Colonic mucosa (tissue), 4 donors: ENCODE measurements at places on chromosomes 7 and 10. TPM values are rescaled to one million over a fixed set of nuclear protein-coding genes. Genes with fewer than 3 reads are reported as not detected.
A peak's percentile ranks its signal among the peaks of the same experiment; 100 is the strongest.

GRCh38 chr10:36676756-36677430, 448.5 kb upstream of the ANKRD30A start:
- no peaks in the 10 kb centered on the region for H3K4me1 ChIP-seq
- H3K27ac ChIP-seq, result no peak overlapping the region
- no peaks in the 10 kb centered on the region for H3K27me3 ChIP-seq
- no peak overlapping the region for H3K4me3 ChIP-seq
- no peak for DNase-seq
- no peaks in the 10 kb centered on the region for H3K36me3 ChIP-seq

- no peak for DNase-seq
- no peaks in the 10 kb centered on the region for H3K36me3 ChIP-seq
- H3K27me3 ChIP-seq, result no peaks in the 10 kb centered on the region
- H3K27ac ChIP-seq, result no peak overlapping the region
- H3K4me3 ChIP-seq, result no peak overlapping the region
Measured at GRCh38 chr7:146701166-146701565, 584.6 kb downstream of the CNTNAP2 start.

GRCh38 chr10:60123172-60123571, 216.8 kb upstream of the CCDC6 start:
- H3K4me1 ChIP-seq, result no peaks in the 10 kb centered on the region
- no peaks in the 10 kb centered on the region for H3K27me3 ChIP-seq
- H3K36me3 ChIP-seq, result no peaks in the 10 kb centered on the region
- DNase-seq, result no peak
- H3K4me3 ChIP-seq, result no peak overlapping the region

DNA sequence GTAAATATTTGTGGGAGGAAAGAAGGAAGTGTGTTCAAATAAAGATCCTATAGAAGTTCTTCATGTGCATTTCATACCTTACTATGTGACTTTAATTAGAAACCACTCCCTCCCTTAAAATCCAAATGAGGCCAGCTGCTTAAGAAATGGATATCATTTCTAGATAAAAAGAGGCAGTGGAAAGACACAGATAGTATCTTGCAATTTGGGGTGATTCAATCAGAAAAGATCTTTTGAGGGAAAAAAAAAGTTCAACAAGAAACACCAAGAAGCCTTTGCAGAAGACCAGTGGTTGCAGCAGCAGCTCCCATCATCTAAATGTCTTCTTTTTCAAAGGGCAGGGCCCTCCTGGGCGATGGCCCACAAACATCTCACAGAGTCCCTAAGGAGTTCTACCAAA, 200.1 kb downstream of the LRRN3 start:
- no peaks in the 10 kb centered on the region for H3K4me1 ChIP-seq
- DNase-seq, result no peak
- H3K27me3 ChIP-seq, result no peaks in the 10 kb centered on the region
- no peak overlapping the region for H3K4me3 ChIP-seq
- H3K27ac ChIP-seq, result no peak overlapping the region

DNA sequence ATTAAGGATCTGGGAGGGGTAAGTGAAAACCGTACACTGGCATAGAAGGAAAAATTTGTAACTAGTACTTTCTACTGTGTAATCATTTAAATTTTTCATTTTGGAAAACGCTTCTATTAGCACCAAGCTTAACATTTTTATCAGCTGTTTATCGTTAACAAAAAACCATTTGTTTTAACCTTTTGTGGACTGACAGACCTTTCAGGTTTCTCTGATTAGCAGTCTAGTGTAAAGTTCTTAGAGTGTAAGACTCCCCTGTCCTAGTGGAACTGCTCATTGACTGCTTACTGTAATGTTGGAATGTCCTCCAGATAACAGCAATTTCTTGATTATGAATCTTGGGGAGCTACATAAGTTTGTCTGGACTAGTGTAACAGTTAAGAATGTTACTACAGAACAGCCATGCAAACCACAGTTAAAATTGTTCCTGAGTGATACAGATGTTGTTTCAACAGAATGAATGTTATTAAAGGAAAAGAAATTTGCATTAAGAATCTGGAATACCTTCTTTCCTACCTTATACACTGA, 2.0 kb downstream of the DBF4 start:
- peaks cover 3% of the 10 kb centered on the region for H3K4me1 ChIP-seq
- no peak overlapping the region for H3K27ac ChIP-seq
- H3K4me3 ChIP-seq, result no peak overlapping the region
- DNase-seq, result no peak
- no peaks in the 10 kb centered on the region for H3K27me3 ChIP-seq
- no peaks in the 10 kb centered on the region for H3K36me3 ChIP-seq

PRSS37 gene
- total RNA-seq, result not detected

DNA sequence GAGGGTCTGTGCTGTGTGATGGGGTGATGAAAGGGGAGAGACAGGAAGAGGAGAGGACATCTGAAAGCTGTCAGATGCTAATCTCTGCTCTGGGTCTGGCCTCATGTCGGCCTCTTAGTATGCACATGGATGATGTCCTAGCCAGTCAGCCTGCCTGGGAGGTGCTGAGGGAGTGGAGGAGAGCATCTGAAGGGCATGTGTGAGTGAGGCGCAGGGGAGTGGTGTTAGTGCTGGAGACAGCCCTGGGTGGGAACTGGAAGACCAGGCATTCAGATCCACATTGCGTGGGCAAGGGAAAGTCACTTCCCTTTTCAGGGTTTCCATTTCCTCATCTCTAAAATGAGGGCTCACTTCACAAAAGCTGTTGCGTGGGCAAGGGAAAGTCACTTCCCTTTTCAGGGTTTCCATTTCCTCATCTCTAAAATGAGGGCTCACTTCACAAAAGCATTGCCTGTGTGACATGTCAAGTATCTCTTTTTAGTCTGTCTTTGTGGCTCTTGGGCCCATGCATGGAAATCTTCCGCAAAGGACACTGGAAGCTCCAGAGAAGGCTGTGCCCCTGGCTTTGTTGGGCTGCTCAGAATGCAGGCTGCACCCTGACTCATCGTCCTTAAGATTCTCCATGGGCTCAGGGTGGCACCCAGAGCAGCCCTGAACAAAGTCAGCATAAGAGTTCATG, 10.0 kb downstream of the SFTPD start:
- no peaks in the 10 kb centered on the region for H3K36me3 ChIP-seq
- H3K4me3 ChIP-seq, result no peak overlapping the region
- H3K27me3 ChIP-seq, result no peaks in the 10 kb centered on the region
- peak; percentile 24 for DNase-seq
- no peak overlapping the region for H3K27ac ChIP-seq

- no peak overlapping the region for H3K4me3 ChIP-seq
- no peaks in the 10 kb centered on the region for H3K36me3 ChIP-seq
- H3K27ac ChIP-seq, result no peak overlapping the region
- H3K27me3 ChIP-seq, result no peaks in the 10 kb centered on the region
- no peaks in the 10 kb centered on the region for H3K4me1 ChIP-seq
Measured at GRCh38 chr7:109873296-109873695, 1217.6 kb upstream of the LRRN3 start.

- no peaks in the 10 kb centered on the region for H3K4me1 ChIP-seq
- no peak overlapping the region for H3K4me3 ChIP-seq
- H3K27me3 ChIP-seq, result no peaks in the 10 kb centered on the region
- DNase-seq, result no peak
Measured at GRCh38 chr10:91350651-91351081, 59.5 kb upstream of the HECTD2 start.

DNA sequence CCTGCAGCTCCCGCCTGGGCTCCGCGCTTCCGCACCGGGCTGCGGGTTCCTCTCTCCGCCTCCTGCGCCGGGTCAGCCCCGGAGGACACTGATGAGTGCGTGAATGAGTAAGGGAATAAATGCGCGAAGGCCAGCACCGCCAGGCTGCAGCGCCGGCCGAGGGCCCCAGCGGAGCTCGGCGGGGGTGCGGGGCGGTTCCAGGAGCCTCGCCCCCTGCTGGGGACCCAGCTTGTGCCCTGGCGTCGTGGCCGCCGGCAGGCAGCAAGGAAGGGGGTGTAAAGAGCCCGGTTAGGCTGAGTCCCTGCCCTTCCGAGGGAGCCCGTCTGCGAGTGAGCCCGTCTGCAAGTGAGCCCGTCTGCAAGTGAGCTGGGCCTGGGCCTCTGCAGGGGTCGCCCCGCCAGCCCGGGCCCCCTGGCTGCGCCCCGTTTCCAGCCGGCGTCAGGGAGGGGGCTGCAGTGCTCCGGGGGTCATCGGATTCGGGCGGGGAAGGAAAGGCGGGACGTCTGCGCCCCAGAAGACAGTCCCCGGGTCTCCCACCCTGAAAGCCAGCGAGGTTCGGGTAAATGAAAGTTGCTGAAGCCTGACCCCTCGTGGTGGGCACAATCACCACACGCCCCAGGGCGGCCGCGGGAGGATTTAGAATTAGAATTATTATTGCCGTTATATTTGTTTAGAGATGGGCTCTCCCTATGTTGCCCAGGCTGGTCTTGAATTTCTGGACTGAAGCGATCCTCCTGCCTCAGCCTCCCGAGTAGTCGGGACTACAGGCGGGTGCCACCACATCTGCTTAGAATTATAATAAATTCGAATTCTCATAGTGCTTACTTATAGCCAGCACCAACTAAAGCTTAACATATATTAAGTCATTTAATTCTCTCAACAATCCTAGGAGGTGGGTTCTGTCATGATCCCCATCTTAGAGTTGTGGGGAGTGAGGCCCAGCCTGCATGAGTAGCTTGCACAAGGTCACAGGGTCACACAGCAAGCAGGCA, 8.6 kb upstream of the CRYGN start:
- H3K36me3 ChIP-seq, result no peaks in the 10 kb centered on the region
- H3K4me1 ChIP-seq, result peaks cover 3% of the 10 kb centered on the region
- peak overlapping the region; percentile 46 for H3K4me3 ChIP-seq
- DNase-seq, result peak; percentile 72
- H3K27ac ChIP-seq, result no peak overlapping the region
- H3K27me3 ChIP-seq, result no peaks in the 10 kb centered on the region

- no peak for DNase-seq
- no peak overlapping the region for H3K27ac ChIP-seq
- H3K36me3 ChIP-seq, result no peaks in the 10 kb centered on the region
- H3K27me3 ChIP-seq, result no peaks in the 10 kb centered on the region
- H3K4me1 ChIP-seq, result no peaks in the 10 kb centered on the region
- H3K4me3 ChIP-seq, result no peak overlapping the region
Measured at GRCh38 chr10:11886851-11887250, 63.7 kb downstream of the PROSER2 start.

DNA sequence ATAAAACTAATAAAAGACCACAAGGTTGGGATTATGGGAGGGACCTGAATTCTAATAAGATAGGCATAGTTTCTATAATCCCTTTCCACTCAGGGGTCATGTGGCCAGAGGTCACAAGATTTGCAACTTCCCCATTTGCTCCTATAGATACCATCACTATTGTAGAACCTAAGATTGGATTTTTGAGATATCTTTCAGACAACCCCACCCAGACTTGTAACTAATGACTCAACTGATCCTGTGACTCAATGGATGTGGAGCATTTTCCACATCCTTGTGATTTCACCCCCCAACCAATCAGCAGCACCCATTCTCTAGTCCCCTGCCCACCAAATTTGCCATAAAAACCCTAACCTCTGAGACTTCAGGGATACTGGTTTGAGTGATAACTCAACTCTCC, 51.9 kb upstream of the PIK3AP1 start:
- H3K36me3 ChIP-seq, result no peaks in the 10 kb centered on the region
- no peak for DNase-seq
- H3K4me3 ChIP-seq, result no peak overlapping the region
- H3K4me1 ChIP-seq, result no peaks in the 10 kb centered on the region
- no peak overlapping the region for H3K27ac ChIP-seq

SPDYE9 gene
- total RNA-seq, result not detected

NDUFB2 gene
- total RNA-seq, result 309 TPM

- H3K4me3 ChIP-seq, result no peak overlapping the region
- no peaks in the 10 kb centered on the region for H3K27me3 ChIP-seq
- DNase-seq, result no peak
- H3K27ac ChIP-seq, result peak overlapping the region; percentile 33
- no peaks in the 10 kb centered on the region for H3K4me1 ChIP-seq
Measured at GRCh38 chr7:26307226-26307625, 15.6 kb downstream of the SNX10 start.

- no peak overlapping the region for H3K27ac ChIP-seq
- no peaks in the 10 kb centered on the region for H3K4me1 ChIP-seq
- peaks cover 10% of the 10 kb centered on the region for H3K36me3 ChIP-seq
- no peak for DNase-seq
- H3K27me3 ChIP-seq, result no peaks in the 10 kb centered on the region
Measured at GRCh38 chr7:32869716-32870115, 21.8 kb downstream of the KBTBD2 start.

CTAGE4 gene
- total RNA-seq, result 12.1 TPM

GRCh38 chr7:143238289-143238980, 16.6 kb downstream of the TAS2R40 start:
- H3K27ac ChIP-seq, result no peak overlapping the region
- no peaks in the 10 kb centered on the region for H3K36me3 ChIP-seq
- no peaks in the 10 kb centered on the region for H3K4me1 ChIP-seq

DNA sequence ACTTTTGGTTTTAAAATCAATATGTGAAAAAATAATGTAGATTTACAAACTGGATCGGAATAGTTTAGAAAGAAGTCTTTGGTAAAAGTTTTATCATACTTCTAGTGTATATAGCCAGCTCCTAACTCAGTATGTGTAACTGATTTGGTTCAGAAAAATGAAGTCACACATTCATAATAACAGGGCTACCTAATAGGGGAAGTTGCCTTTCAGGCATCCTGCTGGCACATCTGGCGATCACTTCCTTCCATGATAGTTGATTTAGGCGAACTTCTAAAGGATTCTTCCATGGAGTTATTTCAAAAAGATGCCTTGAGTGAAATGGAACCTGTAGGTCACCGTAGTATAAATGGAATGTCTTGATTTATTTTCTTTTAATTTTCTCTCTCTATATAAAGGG, 69.1 kb downstream of the SHH start:
- no peaks in the 10 kb centered on the region for H3K27me3 ChIP-seq
- H3K27ac ChIP-seq, result no peak overlapping the region
- H3K4me1 ChIP-seq, result no peaks in the 10 kb centered on the region

CALHM3 gene
- total RNA-seq, result not detected

- H3K27ac ChIP-seq, result no peak overlapping the region
- no peak overlapping the region for H3K4me3 ChIP-seq
- H3K27me3 ChIP-seq, result no peaks in the 10 kb centered on the region
- H3K36me3 ChIP-seq, result no peaks in the 10 kb centered on the region
Measured at GRCh38 chr7:2809903-2810625, 34.0 kb downstream of the GNA12 start.

GRCh38 chr10:31617133-31617532, 298.1 kb downstream of the ZEB1 start:
- H3K4me3 ChIP-seq, result no peak overlapping the region
- no peaks in the 10 kb centered on the region for H3K36me3 ChIP-seq
- H3K27me3 ChIP-seq, result no peaks in the 10 kb centered on the region
- DNase-seq, result no peak
- H3K27ac ChIP-seq, result no peak overlapping the region

- H3K27ac ChIP-seq, result no peak overlapping the region
- H3K4me1 ChIP-seq, result no peaks in the 10 kb centered on the region
- H3K4me3 ChIP-seq, result no peak overlapping the region
- no peaks in the 10 kb centered on the region for H3K27me3 ChIP-seq
Measured at GRCh38 chr10:60878224-60878623, 65.8 kb downstream of the RHOBTB1 start.

DNA sequence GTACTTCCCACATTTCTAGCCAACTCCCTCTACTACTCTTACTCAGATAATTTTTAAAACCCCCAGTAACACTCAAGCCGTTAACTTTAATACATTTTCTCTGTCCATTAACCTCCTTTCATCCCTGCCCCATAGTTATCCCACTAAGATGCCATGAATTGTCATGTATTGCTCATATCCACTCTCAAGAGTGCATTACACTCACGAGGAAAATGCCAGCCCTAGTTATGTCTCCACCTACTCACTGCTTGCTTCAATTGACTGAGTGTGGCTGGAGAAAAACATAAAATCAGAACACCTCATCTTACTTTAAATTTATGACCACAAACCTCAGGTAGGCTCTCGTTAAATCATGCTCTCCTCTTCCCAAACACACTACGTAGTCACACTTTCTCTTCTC, 324.1 kb upstream of the NPSR1 start:
- no peak overlapping the region for H3K27ac ChIP-seq
- no peak for DNase-seq
- H3K36me3 ChIP-seq, result no peaks in the 10 kb centered on the region
- H3K27me3 ChIP-seq, result no peaks in the 10 kb centered on the region
- no peaks in the 10 kb centered on the region for H3K4me1 ChIP-seq
